ENCODE measurements at places on chromosomes 7 and 10.

DNA sequence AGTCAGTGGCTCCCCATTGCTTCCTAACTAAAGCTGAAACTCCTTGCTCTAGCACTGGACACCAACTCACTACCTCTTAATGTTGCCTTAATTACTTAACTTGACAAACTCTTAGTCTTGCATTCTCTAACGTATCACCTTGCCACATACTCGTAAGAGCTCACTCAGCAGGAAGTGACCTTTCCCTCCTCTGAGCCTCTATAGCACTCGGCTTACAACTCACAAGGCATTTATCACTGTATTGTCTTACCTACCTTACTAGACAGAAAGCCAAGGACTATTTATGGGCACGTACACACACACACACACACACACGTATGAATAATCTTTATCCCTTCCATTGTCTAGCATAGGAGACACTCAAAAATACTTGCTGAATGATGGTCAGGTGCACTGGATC lies 21.2 kb downstream of the CEP41 start:
- DNase-seq: no peak
- peak overlapping the region; percentile 57 for H3K27ac ChIP-seq
- peaks cover 60% of the 10 kb centered on the region for H3K4me1 ChIP-seq
- H3K27me3 ChIP-seq: no peaks in the 10 kb centered on the region

GRCh38 chr10:70820976-70821750 lies 5.4 kb downstream of the SGPL1 start:
- no peak for DNase-seq
- peaks cover 20% of the 10 kb centered on the region for H3K36me3 ChIP-seq
- no peak overlapping the region for H3K4me3 ChIP-seq
- no peaks in the 10 kb centered on the region for H3K27me3 ChIP-seq

GRCh38 chr10:22604344-22605126 lies 109.8 kb downstream of the PIP4K2A start:
- no peaks in the 10 kb centered on the region for H3K27me3 ChIP-seq
- peaks cover 25% of the 10 kb centered on the region for H3K36me3 ChIP-seq
- peaks cover 25% of the 10 kb centered on the region for H3K4me1 ChIP-seq

GRCh38 chr10:121596689-121597503 lies 1.3 kb downstream of the FGFR2 start:
- H3K36me3 ChIP-seq: peaks cover 17% of the 10 kb centered on the region
- peaks cover 66% of the 10 kb centered on the region for H3K4me1 ChIP-seq
- H3K27me3 ChIP-seq: peaks cover 8% of the 10 kb centered on the region
- DNase-seq: peak; percentile 78
- peak overlapping the region; percentile 92 for H3K4me3 ChIP-seq
- peak overlapping the region; percentile 96 for H3K27ac ChIP-seq

GRCh38 chr7:115728518-115728917 lies 302.0 kb downstream of the TFEC start:
- no peak overlapping the region for H3K4me3 ChIP-seq
- no peaks in the 10 kb centered on the region for H3K27me3 ChIP-seq
- no peak for DNase-seq

Measured in mesothelial cell of epicardium (in vitro differentiated cells).